Stimulated activated CD4-positive, alpha-beta T cell treated with anti-CD3 and anti-CD28 coated beads, Interleukin-15, amount 100 ng/mL, for 1 hour (primary cell): ENCODE measurements at places on chromosomes 7 and 10.

- no peak for DNase-seq
These were observed 16.6 kb upstream of the FAM170B start for GRCh38 chr10:49150426-49150825.

DNA sequence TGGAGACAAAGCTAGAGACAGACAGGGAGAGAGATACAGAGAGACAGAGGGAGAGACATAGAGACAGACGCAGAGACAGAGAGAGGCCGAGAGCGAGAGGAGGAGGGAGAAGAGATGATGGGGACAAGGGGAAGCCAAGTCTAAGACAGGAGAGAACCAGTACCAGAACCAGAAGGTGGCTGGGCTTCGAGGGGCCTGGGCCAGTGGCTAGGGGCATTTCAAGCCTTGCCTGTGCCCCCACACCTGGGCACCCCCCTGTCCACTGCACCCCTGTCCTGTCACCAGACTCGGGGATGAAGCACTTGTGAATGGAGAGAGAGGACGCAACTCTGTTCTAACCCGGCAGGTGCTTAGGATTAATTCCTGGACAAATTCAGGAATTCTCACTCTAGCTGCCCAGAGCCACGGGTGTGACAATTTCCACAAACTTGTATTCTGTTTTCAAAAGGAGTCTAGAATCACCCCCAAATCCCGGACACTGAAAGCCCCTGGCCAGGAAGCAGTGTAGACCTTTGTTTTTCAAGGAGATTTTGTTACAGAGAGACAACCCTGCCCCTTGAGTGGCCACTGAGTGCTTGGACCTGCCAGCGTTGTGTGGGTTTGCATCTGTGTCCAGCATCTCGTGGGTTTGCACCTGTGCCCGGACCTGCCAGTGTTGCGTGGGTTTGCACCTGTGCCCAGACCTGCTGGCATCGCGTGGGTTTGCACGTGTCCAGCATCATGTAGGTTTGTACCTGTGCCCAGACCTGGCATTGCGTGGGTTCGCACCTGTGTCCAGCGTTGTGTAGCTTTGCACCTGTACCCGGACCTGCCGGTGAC is 157.3 kb downstream of the WDR37 start:
- no peak for DNase-seq

GRCh38 chr7:9711259-9711918 is 1262.3 kb upstream of the PHF14 start:
- no peak for DNase-seq

GRCh38 chr10:101686133-101686925 is 8.6 kb downstream of the FBXW4 start:
- DNase-seq: no peak
